ENCODE measurements at places on chromosomes 3 and 15. TPM values are rescaled to one million over a fixed set of nuclear protein-coding genes. Genes with fewer than 3 reads are reported as not detected.

The SH2D7 gene
- total RNA-seq: not detected

The PRRT3 gene
- total RNA-seq: 8.2 TPM

The BCHE gene
- not detected for total RNA-seq

DNA sequence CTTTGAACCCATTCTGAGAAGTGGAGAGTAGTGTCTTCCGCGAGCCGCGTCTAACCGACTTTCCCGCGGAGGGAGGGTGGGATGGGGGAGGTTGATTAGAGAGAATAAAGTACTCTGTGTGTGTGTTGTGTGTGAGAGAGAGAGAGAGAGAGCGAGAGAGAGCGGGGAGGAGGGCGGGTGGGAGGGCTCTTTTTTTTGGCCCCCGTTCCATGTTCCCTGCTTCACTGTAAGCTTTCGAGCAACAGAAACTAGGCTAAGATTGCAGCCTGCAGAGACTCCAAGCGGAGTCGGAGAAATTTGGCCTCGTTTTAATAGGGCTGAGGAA lies 1.6 kb upstream of the MEIS2 start:
- no peak for DNase-seq

DNA sequence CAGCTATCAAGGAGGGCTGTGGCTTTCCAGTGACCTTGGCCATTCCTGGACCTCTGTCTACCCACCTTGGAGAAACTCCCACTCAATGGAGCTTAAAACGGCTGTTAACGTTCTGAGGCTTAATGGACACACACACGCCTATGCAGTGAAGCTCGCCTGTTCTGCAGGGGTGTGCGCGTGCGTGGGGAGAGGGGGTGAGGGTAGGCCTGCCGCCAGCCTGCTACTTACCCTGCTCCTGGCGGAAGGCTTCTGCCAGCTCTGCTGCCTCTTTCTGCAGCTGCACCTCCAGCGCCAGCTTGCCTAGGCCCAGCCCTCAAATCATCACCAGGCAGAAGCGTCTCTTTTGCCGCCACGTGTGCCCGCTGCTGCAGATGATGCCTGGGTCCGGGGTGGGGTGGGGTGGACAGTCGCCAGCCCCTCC lies 23.2 kb upstream of the PARL start:
- DNase-seq: no peak

- DNase-seq: no peak
Measured at GRCh38 chr3:192817053-192817452, 89.7 kb upstream of the FGF12 start.

GRCh38 chr15:94858449-94858848 lies 627.1 kb downstream of the MCTP2 start:
- no peak for DNase-seq

DNA sequence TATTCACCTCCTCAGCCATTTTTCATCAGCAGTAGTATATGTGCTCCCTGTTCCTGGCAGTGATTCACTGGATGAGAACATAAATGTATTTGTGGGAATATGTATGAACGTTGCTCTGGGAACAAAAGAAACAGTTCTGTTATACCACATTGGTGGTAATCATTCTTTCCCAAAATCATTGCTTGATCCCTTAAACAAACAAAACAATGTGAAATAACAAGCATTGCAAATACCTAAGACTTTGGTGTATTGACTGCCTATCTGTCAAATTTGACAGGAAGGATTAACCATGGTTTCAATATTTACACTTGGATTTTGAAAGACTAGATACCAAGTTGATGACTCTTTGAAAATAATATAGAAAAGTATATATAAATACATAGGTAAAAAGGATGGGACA lies 284.1 kb downstream of the FHIT start:
- no peak for DNase-seq

DNA sequence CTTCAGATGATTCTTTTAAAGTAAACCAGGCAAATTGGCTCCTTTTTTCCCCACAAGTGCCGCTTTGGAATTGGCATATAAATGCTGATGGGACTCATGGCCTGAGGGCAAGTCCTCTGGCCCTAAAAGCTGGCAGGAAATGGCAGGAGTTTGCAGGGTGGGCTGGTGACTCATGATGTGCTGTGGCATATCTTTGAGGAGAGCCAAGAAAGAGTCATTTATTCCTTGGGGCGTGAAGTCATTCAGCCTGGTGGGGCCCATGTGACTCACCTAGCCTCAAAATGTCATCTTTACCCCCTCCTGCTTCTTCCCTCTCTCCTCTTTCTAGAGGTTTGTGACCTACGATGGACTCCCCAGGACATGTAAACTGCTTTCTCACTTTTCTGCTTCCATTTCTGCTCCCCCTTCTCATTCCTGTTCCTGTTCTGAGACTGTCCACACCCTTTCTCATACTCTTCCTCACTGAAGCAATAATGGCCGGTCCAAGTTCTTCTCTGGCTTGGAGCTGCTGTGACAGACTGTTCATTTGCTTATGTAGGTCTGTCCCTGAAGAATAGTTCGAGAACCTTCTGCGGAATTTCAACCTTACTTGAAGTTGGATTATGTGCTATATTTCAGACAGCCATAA lies 326.1 kb downstream of the SATB1 start:
- no peak for DNase-seq

DNA sequence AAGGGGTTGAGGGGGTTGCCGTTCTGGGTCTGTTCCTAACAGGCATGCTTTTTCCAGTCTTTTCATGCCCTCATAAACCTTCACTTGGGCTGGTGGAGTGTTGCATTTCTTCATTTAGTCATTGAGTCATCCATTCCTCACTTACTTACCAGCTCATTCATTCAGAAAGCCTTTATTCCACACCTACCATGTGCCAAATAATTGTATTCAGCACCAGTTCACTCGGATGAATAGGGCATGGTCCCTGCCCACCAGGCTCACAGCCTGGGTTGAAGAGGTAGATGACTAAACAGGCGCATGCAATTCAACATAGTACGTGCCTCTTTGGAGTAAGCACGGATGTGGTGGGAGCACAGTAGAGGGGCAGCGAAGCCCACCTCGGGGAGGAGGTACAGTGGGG lies 35.1 kb upstream of the THSD4 start:
- DNase-seq: no peak

GRCh38 chr15:43471975-43472374 lies 21.0 kb downstream of the TP53BP1 start:
- no peak for DNase-seq

DNA sequence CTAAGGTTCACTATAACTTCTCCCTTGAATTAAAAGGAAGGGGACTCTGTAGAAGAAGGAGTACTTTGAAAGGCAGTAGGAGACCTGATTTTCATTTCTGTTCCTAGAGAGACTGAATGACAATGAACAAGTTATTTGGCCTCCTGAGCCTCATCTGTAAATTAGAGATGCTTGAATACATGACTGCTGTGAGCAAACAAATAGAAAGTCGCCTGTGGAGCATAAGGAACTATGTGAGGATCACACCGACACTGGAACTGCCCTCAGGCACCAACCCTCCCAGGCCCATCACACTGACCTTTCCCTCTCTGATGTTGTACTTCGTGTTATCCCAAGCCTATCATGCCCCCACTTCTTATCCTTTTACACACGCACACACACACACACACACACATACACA lies 48.6 kb downstream of the IMPG2 start:
- no peak for DNase-seq

DNA sequence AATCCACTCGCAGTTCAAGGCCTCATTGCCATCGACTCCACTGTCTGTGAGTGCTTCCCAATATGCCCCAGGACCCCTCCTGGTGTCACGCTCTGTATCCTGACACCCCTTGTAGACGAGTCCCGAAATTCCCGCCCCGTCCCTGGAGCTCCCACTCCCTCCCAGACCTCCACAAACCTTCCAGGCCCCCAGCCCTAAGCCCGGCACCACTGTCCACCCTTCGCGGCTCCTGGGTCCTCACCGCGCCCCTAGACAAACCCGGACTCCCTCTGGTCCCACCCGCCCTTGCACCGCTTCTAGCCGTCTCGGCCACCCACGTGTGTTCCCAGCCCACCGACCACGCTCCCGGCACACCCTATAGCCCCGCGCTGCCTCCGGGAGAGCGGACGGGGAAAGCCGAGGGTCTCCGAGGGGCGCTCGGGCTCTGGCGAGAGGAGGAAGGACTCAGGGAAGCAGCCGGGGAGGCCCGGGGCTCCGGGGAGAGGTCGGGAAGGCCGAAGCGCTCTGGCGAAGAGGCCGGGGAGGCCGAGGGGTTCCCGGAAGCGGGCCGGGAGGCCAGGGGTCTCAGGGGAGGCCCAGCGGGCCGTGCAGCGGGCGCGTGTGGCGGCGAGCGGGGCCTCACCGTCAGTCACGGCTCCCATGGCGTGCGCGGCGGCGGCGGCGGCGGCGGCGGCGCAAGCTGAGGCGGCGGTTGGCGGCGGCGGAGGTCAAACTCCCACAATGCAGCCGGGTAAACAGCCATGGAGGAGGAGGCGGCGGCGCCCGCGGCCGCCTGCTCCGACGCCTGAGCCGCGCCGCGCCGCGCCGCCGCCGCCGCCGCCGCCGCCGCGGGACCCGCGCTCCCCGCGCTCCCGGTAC lies at the start of the genes ATXN7 and THOC7:
Gene ATXN7 (plus strand): TSS at position 718 of the 858 bp plus-strand sequence. CDS start 48,732 bp downstream, outside the sequence.
Gene THOC7 (minus strand): TSS at position 656 of the 858 bp plus-strand sequence. CDS start 15 bp downstream, at position 641.
- DNase-seq: peak; percentile 72

GRCh38 chr15:101359365-101359947 lies 64.4 kb upstream of the SNRPA1 start:
- no peak for DNase-seq

DNA sequence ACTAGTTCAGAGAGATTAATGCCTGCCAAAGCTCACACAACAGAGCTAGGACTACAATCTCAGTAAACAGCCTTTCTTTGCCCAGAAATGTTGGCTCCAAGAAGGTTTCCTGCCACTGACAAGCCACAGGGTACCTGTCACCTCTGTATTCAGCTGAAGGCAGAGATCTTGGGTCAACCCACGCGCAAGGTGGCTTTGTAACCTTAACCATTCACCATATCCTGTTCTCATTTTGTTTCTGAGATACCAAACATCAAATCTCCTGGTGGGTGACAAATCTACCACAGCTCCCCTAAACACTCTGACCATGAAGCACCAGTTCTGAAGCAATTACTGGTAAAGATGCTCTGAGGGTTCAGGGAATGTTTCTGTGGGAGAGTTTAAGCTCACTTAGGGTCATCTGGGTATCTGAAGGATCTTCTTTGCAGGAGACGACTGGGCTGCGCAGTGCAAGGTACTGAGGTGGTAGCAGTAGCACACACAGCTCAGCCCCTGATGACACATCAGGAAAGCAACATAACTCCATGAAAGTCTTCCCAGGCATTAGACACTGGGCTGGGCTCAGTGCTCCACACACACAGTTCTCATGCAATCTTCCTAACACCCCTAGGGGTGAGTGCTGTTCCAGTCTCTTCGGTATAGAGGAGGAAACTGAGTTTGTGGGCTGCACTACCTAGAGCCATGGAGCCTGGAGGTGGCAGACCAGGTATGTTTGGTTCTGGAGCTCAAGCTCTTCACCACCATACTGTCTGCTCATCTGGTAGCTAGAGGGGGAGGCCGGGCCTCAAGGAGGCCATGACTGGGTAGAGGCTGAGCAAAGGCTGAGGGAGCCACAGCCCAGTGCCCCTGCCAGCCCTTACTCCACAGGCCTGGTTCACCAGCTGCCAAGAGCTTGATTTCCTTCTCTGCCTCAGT lies 7.7 kb downstream of the CXCR6 start:
- DNase-seq: peak; percentile 64

- no peak for DNase-seq
Measured at GRCh38 chr15:35394416-35394815, 151.5 kb downstream of the DPH6 start.

- no peak for DNase-seq
Measured at GRCh38 chr15:56996746-56997470, 78.5 kb downstream of the TCF12 start.

DNA sequence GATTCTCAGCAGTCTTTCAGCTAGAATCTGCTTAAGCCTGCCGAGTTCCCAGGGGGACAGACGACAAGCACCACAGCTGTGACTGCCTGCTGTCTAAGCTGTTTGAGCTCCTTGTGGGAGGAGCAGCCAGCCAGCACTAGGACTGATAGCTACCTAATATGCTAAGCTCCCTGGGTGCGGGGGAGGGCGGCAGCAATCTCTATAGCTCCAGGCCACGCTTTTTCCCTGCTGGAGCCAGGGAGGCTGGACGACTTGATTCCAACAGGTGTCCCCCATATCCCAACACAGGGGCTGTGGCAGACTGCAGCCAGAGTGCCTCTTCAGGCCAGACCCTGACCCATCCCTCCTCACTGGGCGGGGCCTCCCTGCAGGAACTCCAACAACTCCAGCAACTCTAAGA lies 134.1 kb upstream of the ARPP21 start:
- DNase-seq: no peak

GRCh38 chr15:45594835-45595530 lies 7.8 kb downstream of the BLOC1S6 start:
- no peak for DNase-seq

DNA sequence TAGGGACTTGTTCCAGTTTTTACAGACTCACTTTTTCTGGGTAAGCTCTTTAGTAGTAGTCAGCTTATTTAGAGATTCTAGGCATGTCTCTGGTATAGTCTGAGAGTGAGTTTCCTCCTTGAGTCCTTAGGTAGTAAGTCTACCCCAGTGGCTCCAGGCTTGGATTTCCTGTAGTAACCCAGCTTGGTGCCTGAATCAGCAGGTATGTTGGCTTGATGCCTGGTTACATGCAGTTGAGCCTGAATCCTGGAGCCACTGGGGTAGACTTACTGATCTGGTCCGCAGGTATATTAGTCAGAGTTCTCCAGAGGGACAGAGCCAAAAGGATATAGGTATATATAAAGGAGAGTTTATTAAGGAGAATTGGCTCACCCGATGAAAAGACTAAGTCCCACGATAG lies 85.8 kb upstream of the RBMS3 start:
- no peak for DNase-seq

GRCh38 chr3:83321457-83321856 lies 1560.0 kb upstream of the GBE1 start:
- no peak for DNase-seq

Data from CD4-positive, alpha-beta memory T cell (primary cell).